ENCODE measurements at places on chromosomes 4 and X.

- DNase-seq: peak; percentile 1
Observed at GRCh38 chr4:100070868-100071267, 119.4 kb downstream of the DDIT4L start.

GRCh38 chr4:153706519-153706918, 22.4 kb downstream of the TLR2 start:
- DNase-seq: no peak

DNA sequence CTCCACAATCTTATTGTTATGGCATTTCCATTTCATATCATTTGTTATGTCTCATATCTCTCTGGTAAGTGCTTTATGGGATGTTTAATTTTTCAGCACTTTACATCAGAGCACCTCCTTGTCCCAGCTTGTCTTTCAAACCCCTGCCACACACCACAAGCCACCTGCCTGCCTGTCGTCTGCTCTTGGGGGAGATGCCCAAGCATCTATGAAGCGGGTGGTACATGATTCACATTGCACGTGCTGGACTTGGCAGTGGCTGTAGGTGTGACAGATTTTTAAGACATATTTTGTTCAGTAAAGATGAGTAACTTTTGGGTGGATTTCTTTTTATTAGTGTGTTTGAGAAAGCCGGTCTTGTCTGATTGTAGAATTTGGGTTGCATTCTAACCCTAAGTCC, 14.2 kb upstream of the SPATA4 start:
- no peak for DNase-seq

DNA sequence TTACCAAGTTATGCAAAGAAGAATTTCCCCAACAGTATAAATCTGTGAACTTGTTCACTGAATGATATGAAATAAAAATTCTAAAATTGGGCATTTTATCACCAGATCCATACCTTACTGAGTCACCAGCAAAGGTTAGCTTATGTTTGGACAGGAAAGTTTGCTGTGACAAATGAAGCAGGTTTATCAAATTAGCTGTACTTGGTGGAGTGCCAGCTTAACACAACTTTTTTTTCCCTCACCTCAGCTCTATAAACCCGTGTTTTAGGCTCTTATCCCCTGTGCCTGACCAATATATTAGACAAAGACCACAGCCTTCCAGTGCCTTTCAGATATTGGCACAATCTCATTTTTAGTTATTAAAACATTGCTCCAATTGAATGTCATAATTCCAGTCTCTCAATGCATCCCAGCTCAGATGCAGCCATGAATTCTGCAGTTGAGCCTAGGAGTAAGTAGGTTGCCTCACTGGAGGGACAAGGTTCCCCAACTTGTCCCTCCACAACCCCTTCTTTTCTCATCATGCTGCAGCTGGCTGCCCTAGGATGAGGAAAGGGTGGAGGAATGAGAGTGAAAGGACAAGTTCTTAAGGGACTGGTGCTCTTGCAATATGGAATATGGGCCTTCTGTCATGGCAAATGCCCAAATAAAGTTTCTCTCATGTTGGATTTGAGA, 27.0 kb upstream of the PDGFC start:
- DNase-seq: no peak

DNA sequence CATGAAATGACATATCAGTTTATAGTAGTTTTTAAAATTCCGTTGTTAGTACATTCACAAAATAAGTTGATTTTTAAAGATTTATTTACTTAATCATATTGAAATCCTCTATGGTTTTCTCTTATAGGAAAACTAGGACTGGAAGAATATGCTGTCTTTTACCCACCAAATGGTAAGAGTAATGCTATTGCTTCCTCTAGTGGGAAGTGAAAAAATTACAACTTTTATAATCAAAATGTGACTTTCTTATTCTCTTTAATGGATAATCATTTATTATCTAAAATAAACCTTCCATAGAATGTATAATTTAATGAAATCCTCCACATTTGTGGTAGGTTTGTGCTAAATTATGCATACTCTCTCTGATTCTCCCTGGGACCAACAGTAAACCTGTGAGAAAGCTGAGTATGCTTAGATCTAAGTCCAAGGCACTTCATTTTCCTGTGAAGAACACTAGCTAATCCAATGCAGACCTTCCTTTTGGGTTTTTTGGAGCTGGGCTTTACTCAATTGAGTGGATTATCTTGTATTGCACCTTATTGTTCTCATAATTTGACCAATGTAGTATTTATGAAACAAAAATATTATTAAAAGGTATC, 136.2 kb downstream of the TBC1D19 start:
- DNase-seq: peak; percentile 25

DNA sequence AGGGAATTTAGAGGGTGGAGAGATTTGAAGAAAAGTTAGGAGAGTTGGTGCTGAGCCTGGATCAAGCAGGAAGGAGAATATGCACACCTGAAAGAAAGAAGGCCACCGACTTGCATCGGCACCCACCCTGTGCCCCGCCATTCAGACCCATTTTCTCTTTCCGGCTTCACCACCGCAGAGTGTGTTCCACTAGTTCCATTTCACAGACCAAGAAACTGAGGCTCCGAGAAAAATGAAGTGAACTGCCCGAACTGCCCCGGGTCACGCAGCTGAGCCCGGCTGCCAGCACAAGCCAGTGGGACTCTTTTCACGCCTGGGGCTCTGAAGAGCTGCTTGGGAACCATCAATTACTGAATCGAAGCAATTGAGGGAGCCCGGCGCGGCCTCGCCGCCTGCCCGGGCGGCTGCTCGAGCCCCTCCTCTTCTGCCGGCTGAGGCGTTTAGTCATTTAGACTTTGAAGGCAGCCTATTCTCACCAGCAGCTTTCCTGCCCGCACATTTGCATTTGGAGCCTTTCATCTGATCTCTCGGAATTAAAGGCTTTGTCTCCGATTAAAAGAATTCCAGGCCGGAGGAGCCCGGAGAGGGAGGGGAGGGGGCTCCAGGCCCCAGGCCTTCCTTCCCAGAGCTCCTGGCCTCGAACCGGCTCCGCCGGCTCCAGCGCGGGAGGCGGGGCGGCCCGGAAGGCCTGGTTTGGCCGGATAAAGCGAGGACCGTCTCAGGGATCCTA, 140.2 kb upstream of the PJA1 start:
- DNase-seq: no peak

DNA sequence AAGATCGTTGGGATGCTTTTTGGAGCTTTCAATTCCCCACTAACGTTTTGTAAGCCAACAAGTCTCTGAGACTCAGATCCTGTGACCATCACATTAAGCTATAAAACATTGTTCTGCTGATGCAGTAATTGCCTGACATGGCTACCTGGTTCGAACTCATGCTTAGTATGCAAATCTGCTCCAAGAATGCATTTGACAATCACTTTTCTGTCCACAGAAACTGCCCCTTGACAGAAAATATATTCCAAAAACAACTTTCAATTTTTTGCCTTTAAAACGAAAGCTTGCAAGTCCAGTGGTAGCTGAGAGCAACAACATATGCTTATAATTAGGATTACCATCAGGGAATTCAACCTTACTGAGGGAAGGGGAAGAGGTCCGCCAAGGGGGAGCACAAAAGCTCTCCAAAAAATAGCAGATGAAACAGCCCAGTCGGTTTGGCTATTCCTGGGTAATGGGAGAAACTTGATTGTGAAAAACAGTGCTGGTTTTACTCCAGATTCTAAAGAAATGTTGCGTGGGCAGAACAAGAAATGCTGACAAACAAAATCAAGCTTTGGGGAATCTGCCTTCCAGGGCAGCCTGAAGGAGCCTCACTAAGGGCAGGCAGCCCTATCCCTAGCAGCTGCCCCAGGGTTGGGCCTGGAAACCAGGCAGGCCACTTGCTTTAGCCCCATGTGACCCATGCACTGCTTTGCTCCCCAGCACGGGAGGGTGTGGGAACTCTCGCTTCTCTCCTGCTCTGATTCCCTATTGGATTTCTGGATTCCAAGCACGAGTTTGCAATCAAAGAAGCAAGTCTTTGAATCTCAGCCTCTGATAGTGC, 160.7 kb upstream of the LDB2 start:
- no peak for DNase-seq

- peak; percentile 79 for DNase-seq
Observed at GRCh38 chrX:107654872-107655761, 26.8 kb downstream of the PRPS1 start.

DNA sequence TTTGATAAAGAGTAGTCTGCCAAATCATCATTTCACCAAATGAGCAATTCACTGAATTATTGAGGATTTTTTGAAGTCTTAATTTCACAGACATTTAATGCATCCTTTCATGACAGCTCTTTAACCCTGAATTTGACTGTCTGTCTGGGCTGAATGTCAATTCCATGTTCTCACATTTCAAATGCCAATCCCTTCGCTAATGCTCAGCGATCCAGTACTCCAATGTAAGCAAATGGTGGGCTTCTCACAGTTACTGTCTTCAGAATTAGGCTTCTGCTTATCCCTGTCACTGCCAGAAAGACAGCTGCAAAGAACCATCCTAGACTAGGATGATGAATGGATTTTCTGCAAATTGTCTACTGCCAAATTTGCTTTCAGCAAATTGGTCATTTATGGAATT, 36.2 kb upstream of the USP38 start:
- DNase-seq: no peak

- DNase-seq: no peak
Observed at GRCh38 chr4:84708406-84709135, 125.6 kb downstream of the CDS1 start.

DNA sequence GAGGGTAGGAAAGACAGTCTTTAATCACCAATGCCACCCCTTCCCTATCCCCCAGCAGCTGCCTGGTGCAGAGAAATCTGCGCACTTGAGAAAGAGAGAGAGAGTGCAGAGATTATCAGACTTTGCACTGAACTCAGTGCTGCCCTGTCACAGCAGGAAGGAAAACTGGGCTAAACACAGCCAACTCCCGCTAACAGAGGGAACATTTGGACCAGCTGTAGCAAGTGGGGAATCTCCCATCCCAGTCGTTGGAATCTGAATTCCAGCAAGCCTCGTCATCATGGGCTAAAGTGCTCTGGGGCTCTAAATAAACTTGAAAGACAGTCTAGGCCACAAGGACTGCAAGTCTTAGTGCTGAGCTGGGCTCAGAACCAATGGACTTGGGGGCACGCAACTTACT, 168.7 kb downstream of the DLG3 start:
- no peak for DNase-seq

DNA sequence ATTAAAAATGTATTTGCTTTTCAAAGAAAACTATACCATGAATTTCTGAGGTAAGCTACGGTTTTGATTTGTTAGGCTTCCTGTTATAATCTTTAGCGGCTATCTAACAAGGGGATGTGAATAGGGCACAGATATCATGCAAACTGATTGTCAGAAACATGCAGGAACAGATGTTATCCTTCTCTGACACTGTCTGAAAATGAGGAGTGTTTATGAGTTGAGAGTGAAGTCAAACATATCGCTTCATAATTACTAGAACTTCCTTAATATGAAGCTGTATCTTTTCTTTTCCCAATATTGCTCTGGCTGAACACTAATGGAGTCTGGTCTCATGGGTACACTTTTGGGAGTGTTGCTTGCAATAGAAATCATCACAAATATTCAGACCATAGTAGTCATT, 16.3 kb upstream of the SULT1B1 start:
- peak; percentile 63 for DNase-seq

- DNase-seq: no peak
Observed at GRCh38 chrX:130301977-130302376, 33.3 kb upstream of the ZNF280C start.

- DNase-seq: peak; percentile 80
Observed at GRCh38 chrX:152926279-152926678, 28.4 kb downstream of the ZNF185 start.

- DNase-seq: no peak
Observed at GRCh38 chrX:99242001-99242400, 1168.1 kb downstream of the PCDH19 start.

DNA sequence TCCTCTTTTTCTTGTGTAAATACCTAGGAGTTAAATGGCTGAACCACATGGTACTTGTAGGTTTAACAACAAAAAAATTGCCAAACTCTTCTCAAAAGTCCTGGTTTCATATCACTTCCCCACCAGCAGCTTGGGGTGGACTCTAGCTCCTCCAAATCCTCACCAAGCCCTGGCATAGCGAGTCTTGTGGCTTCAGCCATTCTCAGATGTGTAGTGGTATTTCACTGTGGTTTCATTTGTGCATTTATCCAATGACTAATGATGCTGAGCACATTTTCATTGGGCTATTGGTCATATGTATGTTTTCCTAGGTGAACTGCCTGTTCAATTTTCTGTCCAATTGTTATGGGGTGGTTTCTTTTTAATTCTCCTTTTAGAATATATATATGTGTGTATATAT, 249.3 kb downstream of the NLGN4X start:
- DNase-seq: no peak

GRCh38 chrX:153573984-153574383, 25.0 kb downstream of the CCNQ start:
- DNase-seq: peak; percentile 31

DNA sequence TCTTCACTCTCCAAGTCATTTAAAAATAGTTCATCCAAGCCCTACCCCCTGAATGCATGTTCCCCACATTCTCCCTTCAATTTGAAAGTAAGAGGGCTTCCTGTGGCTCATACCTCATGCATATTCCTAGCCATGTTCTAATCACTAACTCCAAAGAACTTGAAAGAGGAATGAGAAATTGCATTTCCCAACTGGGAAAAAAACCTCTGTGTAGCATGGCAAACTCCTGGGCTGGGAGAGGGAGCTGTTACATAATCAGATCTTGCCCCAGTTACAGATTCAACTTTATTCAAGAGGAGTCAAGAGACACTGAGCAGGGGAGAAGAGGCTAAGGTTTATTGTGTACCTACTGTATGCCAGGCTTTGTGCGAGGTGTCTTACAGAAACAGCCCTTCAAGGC, 90.2 kb downstream of the SLC2A9 start:
- no peak for DNase-seq

DNA sequence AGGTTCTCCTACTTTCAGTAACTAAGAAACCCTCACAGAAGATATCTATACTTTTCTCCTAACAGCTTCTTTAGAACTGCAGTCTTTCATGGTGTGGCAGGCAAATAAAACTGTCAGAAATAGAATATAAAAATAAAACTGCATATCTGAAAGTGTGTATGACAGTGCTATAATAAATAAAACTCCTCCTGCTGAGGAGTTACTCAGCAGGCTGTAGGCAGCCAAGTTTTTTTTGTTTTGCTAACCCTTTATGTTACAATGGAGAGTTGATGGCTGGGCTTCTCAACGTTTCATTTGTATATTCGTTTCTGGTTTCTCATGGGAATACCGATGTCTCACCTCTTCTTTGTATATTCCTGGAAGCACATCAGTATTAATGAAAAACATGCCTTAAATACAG, 18.2 kb upstream of the UGT2B10 start:
- no peak for DNase-seq

- no peak for DNase-seq
Observed at GRCh38 chrX:78111140-78111931, 7.3 kb downstream of the PGK1 start.

- DNase-seq: no peak
Observed at GRCh38 chr4:55554453-55555030, 7.8 kb upstream of the CLOCK start.

DNA sequence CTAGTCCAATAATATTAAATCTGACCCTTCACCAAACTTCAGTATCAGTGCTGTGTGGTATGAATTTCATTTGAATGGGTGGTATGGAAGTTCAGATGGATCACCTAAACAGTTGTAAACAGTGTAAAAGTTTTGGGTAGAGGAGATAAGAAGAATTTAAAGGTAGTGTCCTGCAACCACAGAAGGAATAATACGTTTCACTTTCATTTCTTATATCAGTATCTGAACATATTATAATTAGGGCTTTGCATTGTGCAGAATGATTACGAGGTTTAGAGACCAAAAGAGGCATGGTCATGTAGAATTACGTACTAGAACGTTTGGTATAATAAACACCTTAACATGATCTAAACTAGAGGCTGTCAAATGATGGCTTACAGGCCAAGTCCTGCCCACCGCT, 116.1 kb downstream of the PDLIM5 start:
- no peak for DNase-seq

- DNase-seq: no peak
Observed at GRCh38 chr4:130738233-130738632, 1642.3 kb downstream of the C4orf33 start.

Data from NCI-H69 (cell line).